Body of pancreas (tissue), 4 donors: ENCODE measurements at places on chromosomes 4 and X.

DNA sequence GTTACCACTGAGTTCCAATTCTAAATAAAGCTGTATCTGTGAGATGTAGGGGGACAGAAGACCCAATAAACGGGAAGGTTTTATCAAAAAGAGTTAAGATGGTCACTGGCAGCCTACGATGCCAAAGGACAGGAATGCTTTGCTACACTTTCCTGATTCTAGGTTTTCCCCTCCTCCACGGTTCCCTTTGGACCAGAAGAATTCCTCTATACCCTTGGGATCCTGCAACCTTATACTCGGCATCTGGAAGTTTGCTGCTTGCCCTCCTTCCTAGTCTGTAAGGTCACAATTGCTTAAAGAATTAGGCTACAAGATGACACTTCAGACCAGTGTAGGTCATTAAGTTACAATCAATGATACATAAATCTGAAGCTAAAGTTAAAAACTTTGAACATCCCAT lies 64.3 kb downstream of the SCML2 start:
- DNase-seq: no peak

DNA sequence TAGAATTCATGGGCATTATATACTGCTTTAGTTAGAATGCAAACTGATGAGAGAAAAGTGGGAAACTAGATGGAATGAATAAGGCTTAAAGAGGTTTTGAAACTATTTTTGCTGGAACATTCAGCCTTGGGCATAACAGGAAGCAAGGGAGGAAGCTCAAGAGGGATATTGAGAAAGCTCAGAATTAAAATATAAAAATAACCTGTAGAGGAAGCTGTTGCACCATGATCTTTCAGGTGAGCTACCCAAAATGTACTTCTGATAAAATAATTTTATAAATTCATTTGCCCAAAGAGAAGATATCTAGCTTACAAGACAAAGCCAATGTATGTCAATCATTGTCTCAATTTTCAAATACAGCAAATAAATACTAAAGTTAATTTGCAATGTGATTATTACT lies 11.3 kb downstream of the GC start:
- no peak for DNase-seq

DNA sequence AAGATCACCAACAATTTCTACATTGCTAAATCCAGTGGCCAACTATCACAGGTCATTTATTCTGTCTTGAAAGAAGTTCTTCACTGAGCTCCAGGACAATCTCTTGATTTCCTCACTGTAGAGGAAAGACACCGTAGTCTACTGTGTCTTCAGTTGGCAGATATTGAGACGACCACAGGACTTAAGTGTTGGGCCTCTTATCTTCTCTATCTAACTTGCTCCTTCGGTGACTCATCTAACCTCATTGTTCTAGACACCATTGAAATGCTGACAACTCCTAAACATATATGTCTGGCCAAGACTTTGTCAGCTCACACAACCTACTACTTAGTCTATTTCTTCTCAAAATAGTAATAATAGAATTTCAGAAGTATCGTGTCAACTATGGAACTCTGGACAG lies 425.8 kb downstream of the ARAP2 start:
- no peak for DNase-seq

GRCh38 chrX:36422368-36422767 lies 502.8 kb downstream of the CFAP47 start:
- DNase-seq: no peak

GRCh38 chr4:23999714-24000469 lies 110.0 kb upstream of the PPARGC1A start:
- no peak for DNase-seq

GRCh38 chr4:114758066-114758465 lies 159.5 kb downstream of the UGT8 start:
- no peak for DNase-seq

DNA sequence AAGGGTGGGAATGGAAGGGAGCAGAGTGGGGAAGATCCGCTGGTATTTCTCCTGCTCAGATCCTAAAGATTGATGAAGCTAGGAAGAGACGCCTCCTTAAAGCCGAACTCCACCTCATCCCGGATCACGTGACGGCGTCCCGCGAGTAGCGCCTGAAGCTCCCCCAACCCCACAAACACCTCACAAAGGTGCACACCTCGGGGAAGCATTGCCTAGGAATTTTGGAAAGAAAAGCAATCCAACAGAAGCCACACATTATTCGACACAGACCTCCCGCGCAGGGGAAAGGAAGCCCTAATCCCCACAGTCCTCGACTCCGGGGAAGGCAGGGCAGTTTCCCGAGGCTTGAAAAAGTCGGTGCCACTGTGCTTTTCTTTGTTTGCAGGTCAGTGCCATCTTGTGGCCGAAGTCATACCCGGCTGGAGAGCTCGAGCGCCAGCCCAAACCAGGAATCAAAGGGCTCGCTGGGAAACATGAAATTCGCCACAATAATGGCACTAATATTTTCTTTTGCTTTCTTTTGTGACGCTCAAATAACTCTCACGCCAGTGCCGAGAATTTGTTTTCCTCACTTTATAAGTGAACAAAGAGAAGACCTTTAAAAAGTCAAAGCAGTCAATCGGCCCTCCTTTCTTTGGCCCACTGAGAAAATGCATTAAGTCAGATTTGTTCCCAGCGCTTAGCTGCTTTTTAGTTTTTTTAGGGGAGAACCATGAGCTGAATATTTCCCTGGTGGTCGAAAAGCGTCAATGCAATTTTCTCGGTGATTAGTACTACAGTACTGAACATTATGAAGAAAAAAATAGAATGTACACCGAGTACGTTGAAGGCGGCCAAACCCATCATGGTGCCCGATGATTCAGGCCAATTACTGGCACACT lies at the start of gene NPY1R:
TSS of gene NPY1R (minus strand) at position 71 of the 881 bp plus-strand sequence. CDS start 6,042 bp downstream, outside the sequence.
- peak; percentile 77 for DNase-seq

DNA sequence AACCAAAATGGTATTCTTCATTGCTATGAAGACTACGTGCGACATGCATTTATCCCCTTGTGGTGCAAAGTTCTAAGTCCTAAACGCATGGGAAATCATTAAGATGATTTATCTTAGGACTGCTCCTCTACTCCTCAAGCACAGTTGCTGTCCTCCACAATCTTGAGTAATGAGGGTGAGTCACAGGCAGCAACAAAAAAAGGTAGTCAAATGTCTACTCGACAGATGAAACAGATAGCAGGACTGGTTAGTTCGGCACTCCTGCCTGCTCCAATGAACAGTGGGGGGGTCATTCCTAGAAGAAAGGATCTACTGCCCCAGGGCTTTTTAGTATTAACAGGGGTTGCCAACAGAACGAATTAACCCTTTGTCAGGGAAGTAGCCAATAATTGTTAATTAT lies 233.7 kb upstream of the FGF13 start:
- no peak for DNase-seq

- DNase-seq: peak; percentile 72
Observed at GRCh38 chrX:49079489-49080428, at the start of gene WDR45. Gene WDR45 (minus strand): TSS chrX:49079887. CDS start chrX:49078095, 1,792 bp downstream.

DNA sequence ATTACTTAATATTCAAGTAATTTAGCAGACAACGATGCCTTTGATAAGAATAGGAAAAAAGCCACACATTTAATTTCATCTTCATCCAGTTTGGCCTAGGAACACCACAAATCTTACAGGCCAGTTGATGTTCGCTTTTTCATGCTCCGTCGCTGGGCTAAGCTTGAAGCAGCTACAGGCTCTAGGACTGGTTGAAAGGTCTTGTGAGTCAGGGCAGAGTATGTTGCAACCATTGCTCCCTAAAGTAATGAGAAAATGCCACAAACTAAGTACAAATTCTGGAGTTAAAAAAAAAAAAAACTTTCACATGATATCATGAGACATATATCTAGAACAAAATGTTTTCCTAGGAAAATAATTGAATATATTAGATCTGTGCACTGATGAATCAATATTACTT lies 123.8 kb downstream of the RPS6KA6 start:
- no peak for DNase-seq

GRCh38 chr4:77600521-77601451 lies 4.8 kb upstream of the CXCL13 start:
- DNase-seq: peak; percentile 47

DNA sequence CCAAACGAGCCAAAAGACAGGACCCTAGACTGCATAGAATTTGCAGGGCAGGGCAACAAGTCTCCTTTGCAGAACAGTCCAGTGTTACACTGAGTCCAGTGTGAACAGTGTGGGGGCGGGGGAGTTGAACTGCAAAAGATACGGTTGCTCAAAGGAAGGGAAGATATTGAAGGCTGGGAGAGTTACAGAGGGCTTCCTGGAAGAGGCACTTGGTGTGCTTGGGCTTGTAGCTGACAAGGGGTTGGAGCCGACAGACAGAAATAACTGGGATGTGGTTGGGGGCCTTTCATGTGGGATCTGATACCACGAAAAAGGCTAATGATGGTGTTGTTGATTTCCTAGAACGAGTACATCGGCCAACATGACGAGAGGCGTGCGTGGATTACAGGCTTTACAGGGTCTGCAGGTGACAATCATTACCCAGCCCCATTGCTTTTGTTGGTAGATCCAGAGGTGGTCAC lies 6.1 kb downstream of the XPNPEP2 start:
- DNase-seq: no peak

DNA sequence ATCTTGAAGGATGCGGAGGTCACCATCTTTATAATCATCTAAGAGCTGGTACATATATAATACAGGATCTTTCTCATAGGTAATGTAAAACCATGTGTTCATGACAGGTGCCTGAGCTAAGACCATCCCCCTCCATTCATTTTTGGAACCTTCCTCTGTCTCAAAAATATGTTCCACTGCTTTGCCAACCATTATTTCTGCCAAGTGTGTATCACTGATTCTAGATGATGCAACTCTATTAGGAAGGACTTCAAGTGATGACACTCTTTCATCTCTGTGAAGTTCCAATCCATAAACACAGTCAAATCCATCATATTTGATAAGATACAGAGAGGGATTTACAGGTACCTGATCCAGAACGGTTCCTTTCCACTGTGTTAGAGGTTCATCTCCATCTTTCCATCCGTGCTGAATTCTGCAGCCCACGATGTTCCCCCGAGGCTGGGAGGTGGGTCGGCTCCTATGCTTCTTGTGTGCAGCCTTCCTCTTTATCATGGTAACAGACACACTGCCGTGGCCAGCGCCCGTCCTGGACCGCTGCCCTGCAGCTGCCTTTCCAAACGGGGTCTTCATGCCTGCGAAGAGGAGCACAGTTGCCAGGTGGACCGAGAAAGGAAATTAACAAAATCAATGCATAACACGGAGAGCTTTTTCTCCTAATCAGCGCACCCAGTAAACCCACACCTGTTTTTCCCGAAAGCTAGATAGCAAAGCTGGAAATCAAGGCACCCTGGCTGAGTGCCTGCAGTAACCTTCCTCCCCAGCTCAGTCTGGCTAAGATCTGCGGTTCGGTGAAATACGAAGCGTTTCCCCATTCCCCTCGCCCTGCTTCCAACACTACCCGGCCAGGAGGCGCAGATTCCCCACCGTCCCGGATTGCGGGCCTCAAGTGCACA lies 718 bp downstream of the SPIN3 start:
- no peak for DNase-seq

- no peak for DNase-seq
Observed at GRCh38 chr4:52987392-52988056, 125.4 kb downstream of the RASL11B start.

GRCh38 chrX:48003367-48003757 lies 427 bp downstream of the ZNF182 start:
- DNase-seq: no peak

DNA sequence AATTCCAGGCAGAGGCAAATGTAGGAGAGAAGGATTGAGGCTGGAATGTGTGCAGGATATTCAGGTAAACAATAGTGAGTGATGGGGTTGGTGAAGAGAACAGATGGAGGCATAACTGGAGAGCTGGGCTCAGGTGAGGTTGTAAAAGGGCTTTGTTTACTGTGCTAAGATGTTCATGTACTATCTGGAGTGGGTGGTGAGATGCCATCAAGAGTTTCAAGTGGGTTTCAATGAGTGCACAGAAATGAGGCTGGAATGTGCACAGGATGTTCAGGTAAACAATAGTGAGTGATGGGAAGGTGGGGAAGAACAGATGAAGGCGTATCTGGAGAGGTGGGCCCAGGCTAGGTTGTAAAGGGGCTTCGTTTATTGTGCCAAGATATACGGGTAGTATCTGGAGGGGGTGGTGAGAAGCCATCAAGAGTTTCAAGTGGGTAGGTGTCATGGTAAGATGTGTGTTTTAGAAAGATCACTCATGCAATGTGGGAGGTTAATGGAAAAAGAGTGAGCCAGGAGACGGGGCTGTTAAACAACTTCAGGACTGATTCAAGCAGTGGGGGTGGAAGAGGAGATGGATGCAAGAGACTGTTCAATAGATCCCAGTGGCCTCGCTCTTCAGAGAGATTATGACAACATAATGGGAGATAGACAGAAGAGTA lies 25.4 kb upstream of the NMU start:
- DNase-seq: no peak

DNA sequence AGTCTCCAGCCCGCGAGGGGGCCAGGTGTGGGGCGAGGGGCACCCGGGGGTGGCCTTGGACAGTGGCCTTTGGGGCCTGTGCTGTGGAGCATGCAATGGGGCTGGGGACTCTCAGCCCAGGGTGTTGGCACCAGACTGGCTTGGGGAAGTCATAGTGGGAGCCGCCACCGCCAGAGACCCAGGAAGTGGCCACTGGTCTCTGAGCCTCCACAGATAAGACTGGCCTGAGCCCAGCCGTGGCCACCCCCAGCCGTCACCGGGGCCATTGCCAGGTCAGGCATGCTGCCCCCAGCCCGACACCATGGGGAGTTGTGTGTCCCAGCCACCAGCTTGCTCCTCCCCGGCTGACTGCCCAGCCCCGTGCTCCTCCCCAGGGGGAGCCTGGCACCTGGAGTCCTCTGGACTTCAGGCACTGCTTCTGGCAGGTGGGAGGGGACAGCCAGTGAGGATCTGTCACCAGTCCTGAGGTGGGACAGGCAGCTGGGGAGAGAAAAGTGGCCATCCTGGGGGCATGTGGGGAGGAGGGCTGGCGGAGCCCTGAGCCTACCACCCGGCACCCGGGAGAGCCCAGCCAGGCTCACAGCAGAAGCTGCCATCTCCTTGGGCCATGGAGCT lies 32.5 kb downstream of the TACC3 start:
- DNase-seq: peak; percentile 43

DNA sequence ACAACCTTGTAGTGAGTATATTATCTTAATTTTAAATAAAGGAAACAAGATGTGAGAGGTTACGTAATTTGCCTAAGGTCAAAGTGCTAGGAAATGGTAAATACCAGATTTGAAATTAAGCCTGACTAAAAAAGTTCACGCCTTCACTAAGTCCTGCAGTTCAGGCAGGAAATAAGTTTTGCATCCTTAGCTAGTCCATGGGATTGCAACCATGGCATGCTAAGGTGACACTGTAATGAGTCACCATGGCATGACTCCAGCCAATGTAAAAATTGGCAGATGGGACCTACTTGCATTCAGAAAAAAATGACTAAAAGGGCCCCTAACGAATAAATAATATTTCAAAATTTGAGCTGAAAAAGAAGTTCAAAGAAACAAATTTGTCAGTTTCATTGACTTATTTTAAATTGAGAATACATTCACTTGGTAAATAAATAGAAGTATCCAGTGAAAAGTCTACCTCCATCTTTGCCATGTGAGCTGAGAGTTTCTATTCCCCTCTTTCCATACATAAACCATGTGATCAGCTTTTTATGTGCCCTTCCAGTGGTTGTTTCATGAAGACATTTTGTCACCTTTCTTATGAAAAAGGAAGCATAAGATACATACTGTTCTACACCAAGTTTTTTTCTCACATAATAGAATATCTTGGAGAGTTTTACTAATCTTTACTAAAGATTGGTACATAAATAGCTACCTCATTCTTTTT lies 72.4 kb downstream of the ANKRD50 start:
- peak; percentile 77 for DNase-seq
